ENCODE measurements at places on chromosomes 11 and 22.

DNA sequence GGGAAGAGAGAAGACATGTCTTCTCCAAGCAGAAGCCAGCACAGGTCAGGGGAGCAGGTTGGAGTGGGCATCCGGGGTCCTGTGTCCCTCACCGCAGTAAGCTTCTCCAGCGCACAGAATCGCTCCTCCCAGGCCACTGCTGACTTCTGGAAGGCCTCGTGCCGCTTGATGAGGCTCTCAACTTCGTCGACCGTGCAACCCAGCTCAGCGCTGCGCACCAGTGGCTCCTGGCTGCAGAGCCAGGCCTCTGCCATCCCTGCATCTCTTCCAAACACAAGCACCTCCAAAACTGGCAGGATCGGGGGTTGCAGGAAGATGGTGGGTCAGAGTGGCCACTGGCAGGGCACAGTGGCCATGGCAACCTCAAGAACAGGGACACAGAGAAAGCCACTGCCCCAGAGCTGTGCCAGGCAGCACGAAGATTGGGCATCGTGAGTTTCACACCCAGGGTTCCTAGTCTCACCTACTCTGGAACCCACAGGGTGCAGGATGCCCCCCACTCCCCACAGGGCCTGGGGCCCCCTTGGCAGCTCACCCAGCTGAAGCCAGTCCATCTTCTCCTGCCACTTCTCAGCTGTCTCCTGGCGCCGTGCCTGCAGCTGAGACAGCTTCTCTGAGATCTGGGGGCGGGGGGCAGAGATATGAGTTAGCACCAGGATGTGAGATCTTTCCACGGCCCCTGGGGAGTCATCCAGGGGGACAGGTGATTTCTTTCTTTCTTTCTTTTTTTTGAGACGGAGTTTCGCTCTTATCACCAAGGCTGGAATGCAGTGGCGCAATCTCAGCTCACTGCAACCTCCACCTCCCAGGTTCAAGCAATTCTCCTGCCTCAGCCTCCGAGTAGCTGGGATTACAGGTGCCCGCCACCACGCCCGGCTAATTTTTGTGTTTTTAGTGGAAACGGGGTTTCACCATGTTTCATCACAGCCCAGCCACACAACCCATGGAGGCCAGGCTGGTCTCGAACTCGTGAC, 11.2 kb upstream of the RBM4B start:
- no peak for DNase-seq

DNA sequence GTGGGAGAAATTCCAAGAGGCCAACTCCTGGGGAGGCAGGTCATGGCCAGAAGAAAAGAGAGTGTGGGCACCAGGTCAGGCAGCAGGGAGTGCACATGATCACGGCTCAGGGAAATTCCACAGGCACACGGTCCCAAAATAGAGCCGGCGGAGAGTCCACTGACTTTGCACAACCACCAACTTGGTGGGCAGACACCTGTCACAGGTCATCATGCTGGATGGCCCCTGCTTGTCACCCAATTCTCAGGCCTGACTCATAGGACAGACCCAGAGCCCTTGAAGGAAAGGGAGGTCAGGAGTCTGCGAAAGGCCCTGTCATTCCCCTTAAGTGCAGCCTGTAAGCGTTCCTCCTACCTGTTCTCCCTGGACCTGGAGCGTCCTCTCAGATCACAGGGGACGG, 15.8 kb downstream of the APOL2 start:
- DNase-seq = no peak

DNA sequence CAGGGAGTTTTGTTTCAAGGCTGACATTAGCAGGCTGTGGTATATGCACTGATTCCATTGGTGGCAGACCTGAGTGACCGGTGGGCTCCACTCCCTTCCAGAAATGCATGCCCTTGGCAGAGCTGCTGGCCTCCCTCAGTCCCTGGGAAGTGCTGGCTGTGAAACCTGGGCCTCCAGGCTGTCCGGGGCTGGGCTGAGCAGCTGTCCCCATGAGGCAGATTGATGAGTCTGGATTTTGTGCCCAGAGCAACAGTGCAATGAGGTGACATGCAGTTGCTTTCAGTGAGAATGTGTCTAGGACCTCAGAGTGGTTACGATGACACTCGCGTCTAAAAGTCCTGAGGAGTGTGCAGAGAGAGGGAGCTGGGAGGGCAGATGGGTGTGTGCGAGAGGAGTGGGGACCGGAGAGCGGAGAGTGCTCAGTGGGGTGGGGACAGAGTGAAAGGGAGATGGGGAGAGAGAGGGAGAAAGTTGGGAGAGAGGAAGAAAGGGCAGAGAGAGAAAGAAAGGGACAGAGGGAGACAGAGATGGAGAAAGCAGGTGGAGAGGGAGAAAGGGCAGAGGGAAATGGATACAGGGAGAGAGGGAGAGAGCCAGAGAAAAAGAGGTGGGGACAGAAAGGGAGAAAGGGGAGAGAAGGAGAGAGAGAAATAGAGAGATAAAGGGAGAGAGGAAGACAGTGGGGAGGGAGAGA, 978.3 kb downstream of the BRD1 start:
- no peak for DNase-seq

DNA sequence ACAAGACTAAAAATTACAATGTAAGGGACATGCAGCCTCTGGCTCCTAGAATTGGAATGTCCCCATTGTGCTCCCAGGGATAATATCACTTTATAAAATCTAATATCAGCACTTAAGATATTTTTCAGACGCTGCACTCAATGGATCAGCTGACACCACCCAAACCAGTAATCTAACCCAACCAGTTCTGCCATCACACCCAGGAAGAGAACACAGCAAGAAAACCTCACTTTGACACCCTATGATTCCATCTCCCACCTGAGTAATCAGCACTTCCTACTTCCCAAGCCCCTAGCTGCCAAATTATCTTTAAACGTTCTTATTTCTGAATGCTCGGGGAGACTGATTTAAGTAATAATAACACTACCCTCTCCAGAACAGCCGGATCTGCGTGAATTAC, 2.6 kb downstream of the CASP4 start:
- no peak for DNase-seq

DNA sequence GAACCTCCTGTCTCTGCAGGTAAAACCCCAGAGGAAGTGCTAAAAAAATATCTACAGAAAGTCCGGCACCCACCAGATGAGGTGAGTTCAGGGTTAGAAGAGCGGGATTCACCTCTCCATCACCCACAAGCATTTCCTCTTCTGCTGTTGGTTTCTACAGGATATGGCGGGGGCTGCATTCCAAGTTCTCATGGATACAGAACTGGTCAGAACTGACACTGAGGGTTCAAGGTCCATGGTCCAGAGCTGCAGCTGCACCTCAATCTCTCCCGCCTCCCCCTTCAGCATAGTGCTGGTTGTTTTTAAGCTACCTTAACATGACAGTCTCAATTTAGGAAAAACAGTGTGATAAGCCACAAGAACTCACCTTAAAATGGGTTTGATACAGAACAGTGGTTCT, 19.2 kb downstream of the DTX4 start:
- DNase-seq = no peak

GRCh38 chr11:131275580-131275979, 94.8 kb upstream of the NTM start:
- DNase-seq = no peak

DNA sequence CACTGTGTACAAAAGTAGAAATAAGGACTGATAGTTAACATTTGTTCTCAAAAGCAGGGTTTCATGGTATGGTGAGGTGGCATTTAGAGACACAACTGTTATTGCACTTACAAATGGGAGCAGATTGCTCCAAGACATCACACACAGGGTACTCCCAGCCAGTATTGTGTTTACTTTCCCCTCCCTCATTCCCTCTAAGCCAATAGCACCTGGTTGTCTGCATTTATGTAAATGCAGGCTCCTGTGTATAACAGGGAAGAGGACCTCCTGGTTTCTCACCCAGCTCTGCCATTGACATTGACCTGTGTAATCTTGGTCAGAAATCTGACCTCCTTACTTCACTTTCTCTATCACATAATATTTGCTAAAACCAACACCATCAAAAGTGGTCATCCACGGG, 154.4 kb downstream of the NAV2 start:
- DNase-seq = no peak

GRCh38 chr11:7278314-7278917, 26.7 kb downstream of the SYT9 start:
- no peak for DNase-seq

DNA sequence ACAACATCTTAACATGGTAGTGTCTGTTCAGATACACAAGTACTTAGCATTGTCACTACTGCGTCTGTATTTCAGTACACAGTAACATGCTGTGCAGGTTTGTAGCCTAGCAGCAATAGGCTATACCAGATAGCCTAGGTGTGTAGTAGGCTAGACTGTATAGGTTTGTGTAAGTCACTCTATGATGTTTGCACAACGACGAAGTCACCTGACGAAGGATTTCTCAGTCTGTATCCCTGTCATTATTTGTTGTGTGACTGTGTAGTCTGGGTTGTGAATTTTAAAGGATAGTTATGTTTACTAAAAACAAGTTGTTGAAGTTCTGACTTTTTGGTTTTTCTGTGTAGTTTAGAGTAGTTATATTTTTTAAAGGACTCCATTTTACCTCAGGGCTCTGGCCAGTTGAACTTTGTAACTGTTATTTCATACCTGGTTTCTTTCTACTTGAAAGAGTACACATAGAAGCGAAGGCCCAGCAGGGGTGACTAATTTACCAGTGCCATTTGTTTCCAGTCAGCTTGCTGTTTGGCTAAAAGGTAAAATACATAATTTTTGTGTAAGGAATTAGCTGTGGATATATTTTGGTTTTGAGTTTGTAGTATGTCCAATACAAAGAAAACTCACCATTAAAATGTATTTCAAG, 72.3 kb downstream of the PPP6R3 start:
- no peak for DNase-seq

- DNase-seq = no peak
Observed at GRCh38 chr11:108003623-108004022, 5.1 kb upstream of the CUL5 start.

DNA sequence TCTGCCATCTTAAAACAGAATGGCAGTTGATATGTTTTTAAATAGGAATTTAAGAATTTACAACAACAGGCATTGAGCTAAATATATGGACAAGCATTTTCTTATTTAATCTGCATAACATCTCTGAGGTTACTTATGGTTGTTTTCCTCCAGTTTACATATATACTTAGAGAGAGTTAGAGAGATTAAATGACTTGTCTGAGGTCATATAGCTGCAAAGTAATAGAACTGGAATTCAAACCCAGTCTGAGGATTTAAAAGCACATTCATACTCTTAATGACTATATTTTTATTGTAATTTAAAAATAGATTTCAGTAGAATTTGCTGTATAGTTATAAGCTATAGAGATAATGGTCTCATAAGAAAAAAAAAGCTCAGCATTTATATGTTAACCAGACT, 81.4 kb upstream of the GRIK4 start:
- DNase-seq = no peak

- no peak for DNase-seq
Observed at GRCh38 chr11:77783025-77783424, 37.5 kb downstream of the RSF1 start.

GRCh38 chr11:70527429-70528045, 129.2 kb downstream of the CTTN start:
- no peak for DNase-seq

GRCh38 chr22:37242395-37242918, 1.6 kb downstream of the RAC2 start:
- no peak for DNase-seq

- DNase-seq = no peak
Observed at GRCh38 chr11:131899950-131900580, 529.6 kb downstream of the NTM start.

GRCh38 chr11:22194306-22194705, 1.4 kb downstream of the ANO5 start:
- no peak for DNase-seq

GRCh38 chr22:34917239-34917638, 148.7 kb upstream of the ISX start:
- DNase-seq = no peak

GRCh38 chr22:47036352-47036751, 273.9 kb downstream of the TBC1D22A start:
- no peak for DNase-seq

GRCh38 chr11:80655834-80656233, 1215.0 kb upstream of the TENM4 start:
- no peak for DNase-seq

GRCh38 chr11:27391331-27392015, 28.5 kb upstream of the CCDC34 start:
- no peak for DNase-seq
